ENCODE measurements at places on chromosomes 7 and 10. TPM values are rescaled to one million over a fixed set of nuclear protein-coding genes. Genes with fewer than 3 reads are reported as not detected.

- no peak for DNase-seq
- peaks cover 100% of the 10 kb centered on the region for H3K27me3 ChIP-seq
- H3K36me3 ChIP-seq, result no peaks in the 10 kb centered on the region
- H3K27ac ChIP-seq, result no peak overlapping the region
- H3K4me1 ChIP-seq, result peaks cover 11% of the 10 kb centered on the region
- no peak overlapping the region for H3K4me3 ChIP-seq
These were observed 4.1 kb downstream of the EMX2 start for GRCh38 chr10:117546581-117547015.

- H3K27me3 ChIP-seq, result no peaks in the 10 kb centered on the region
- no peaks in the 10 kb centered on the region for H3K4me1 ChIP-seq
- H3K27ac ChIP-seq, result no peak overlapping the region
These were observed 50.5 kb upstream of the STARD3NL start for GRCh38 chr7:38127216-38128207.

GRCh38 chr10:62183442-62183841 is 85.2 kb downstream of the RTKN2 start:
- H3K4me3 ChIP-seq, result no peak overlapping the region
- DNase-seq, result no peak
- H3K27ac ChIP-seq, result no peak overlapping the region
- H3K27me3 ChIP-seq, result no peaks in the 10 kb centered on the region
- no peaks in the 10 kb centered on the region for H3K36me3 ChIP-seq

DNA sequence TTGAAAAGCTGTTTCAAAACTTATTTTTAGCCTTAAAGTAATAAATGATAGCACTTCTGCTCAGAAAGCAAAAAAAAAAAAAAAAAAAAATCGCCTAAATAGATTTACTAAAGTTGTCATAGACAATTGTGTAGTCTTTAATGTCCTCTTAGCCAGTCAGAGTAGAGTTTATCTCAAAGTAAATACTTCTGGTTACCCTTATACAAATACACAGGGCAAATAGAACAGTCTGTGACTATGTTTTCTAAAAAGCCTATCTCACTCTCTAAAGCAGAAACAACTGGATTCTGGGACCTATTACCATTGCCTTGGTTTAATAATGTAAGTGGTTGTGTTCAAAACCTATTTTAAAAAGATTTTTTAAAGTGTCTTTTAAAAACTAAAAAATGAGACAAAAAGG is 156.2 kb upstream of the THSD7A start:
- no peaks in the 10 kb centered on the region for H3K4me1 ChIP-seq
- H3K36me3 ChIP-seq, result no peaks in the 10 kb centered on the region
- no peaks in the 10 kb centered on the region for H3K27me3 ChIP-seq
- DNase-seq, result no peak
- no peak overlapping the region for H3K27ac ChIP-seq

DNA sequence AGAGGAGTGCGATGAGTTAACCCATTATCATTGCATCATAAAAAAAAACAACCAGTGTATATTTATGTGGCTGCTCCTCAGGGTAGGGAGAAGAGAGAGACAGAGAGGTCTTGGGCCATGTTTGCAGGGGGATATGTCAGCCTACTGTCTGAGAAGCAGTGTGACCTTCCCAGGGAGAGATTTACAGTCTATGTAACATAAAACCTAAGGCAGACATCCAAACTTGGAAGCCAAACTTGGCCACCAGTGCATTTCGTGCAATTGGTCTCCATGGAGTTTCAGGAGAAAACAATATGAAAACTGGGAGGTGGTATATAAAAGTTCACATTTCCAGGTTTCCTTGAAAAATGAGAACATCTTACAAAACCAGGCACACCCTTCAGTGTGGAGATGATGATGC is 85.9 kb upstream of the CXCL12 start:
- H3K36me3 ChIP-seq, result no peaks in the 10 kb centered on the region
- H3K4me3 ChIP-seq, result no peak overlapping the region
- H3K27ac ChIP-seq, result no peak overlapping the region
- H3K27me3 ChIP-seq, result no peaks in the 10 kb centered on the region
- no peaks in the 10 kb centered on the region for H3K4me1 ChIP-seq

- H3K4me1 ChIP-seq, result peaks cover 10% of the 10 kb centered on the region
- no peak for DNase-seq
- no peaks in the 10 kb centered on the region for H3K36me3 ChIP-seq
- no peak overlapping the region for H3K27ac ChIP-seq
These were observed 190.5 kb upstream of the NRP1 start for GRCh38 chr10:33524966-33525365.

DNA sequence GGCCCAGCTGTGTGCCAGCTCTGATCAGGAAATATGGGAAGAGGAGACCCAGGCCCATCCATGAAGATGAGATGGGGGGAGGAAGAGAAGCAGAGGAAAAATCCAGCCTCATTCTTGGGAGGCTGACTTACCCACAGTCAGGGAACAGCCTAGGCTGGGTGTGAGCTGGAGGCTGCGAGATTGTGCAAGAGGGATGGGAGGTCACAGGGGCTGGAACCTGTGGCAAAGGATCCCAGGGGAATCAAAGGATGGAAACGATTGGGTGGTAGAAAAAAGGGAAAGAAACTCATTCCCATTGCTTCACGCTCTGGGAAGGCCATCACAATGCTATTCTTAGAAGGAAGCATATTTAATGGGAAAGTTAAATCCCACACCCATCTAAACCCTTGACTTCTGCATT is 26.7 kb upstream of the CRHR2 start:
- no peak overlapping the region for H3K27ac ChIP-seq
- no peak for DNase-seq
- no peak overlapping the region for H3K4me3 ChIP-seq
- no peaks in the 10 kb centered on the region for H3K27me3 ChIP-seq
- no peaks in the 10 kb centered on the region for H3K4me1 ChIP-seq

- no peak overlapping the region for H3K4me3 ChIP-seq
- H3K36me3 ChIP-seq, result no peaks in the 10 kb centered on the region
- DNase-seq, result no peak
- no peaks in the 10 kb centered on the region for H3K4me1 ChIP-seq
These were observed 74.0 kb downstream of the FGFR2 start for GRCh38 chr10:121524157-121524817.

GRCh38 chr10:86667421-86668181 is 710 bp upstream of the LDB3 start:
- no peaks in the 10 kb centered on the region for H3K36me3 ChIP-seq
- no peak for DNase-seq
- H3K27me3 ChIP-seq, result no peaks in the 10 kb centered on the region
- no peak overlapping the region for H3K27ac ChIP-seq
- no peak overlapping the region for H3K4me3 ChIP-seq

DNA sequence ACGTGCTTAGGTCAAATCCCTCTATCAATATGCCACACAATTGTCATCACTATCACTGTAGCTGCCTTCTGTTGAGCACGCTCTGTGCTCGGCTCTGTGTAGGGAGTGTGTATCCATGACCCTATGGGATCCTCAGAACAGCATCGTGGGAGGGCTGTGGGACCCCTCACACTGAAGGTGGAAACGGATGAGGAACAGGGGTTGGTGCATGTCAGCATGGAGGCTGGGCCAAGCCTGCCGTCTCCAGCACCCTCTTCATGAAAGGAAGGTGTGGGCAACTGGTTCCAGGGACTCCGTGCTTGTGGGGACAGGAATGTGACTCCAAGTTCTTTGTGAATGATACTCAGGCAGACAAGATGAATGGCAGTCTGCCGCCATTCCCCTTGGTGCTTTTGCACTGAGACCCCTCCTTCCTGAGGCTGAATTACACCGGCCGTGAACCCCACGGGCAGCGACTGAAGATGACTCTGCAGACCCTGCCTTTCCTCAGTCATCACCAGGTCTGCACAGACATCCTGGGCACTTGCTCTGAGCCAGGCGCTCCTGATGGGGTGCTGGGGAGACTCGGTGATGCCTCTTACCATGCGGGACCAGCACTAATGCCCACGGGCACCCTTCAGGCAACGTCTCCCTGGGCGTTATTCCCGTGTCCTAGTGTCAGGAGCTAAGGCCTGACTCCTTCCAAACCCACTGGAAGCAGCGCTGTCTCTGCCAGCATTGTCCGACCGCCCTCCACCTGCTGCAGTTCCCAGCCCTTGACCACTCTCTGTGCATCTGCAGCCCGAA is 495.2 kb downstream of the TCERG1L start:
- no peak overlapping the region for H3K4me3 ChIP-seq
- no peak overlapping the region for H3K27ac ChIP-seq
- no peaks in the 10 kb centered on the region for H3K36me3 ChIP-seq
- no peaks in the 10 kb centered on the region for H3K27me3 ChIP-seq

GRCh38 chr7:120462991-120463390 is 190.0 kb downstream of the KCND2 start:
- no peaks in the 10 kb centered on the region for H3K27me3 ChIP-seq
- H3K4me3 ChIP-seq, result no peak overlapping the region
- no peaks in the 10 kb centered on the region for H3K4me1 ChIP-seq

Gene MOGAT3
- not detected for total RNA-seq

Gene ADRB1
- total RNA-seq, result 81.6 TPM

Gene DHTKD1
- 32.4 TPM for total RNA-seq

Gene ABCA13
- 10.2 TPM for total RNA-seq
